ENCODE measurements at places on chromosomes 1 and 21. TPM values are rescaled to one million over a fixed set of nuclear protein-coding genes. Genes with fewer than 3 reads are reported as not detected.

GRCh38 chr21:37075214-37075770 lies 2.2 kb downstream of the TTC3 start:
- DNase-seq, result no peak
- peaks cover 14% of the 10 kb centered on the region for H3K4me1 ChIP-seq
- no peaks in the 10 kb centered on the region for H3K36me3 ChIP-seq
- H3K27ac ChIP-seq, result no peak overlapping the region
- H3K4me3 ChIP-seq, result no peak overlapping the region

Gene GADD45A
- total RNA-seq, result 85.6 TPM

Gene AMIGO1
- total RNA-seq, result 8.5 TPM

DNA sequence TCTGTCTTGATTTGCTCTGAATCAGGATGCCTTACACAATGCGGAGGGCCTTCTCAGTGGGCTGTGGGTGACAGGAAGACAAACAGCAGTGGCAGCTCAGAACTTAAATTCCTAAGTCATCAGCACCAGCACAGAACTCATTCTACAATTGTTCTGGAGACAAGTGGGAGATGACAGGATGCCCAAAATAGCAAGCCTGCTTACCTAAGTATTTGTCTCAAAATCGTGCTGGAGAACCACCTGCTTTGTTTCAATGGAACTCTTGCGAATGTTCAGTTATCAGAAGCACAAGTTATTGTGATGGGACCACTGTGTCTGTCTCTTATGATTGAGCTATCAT lies 76.1 kb downstream of the VCAM1 start:
- H3K36me3 ChIP-seq, result no peaks in the 10 kb centered on the region
- no peak overlapping the region for H3K4me3 ChIP-seq
- H3K27ac ChIP-seq, result no peak overlapping the region
- no peaks in the 10 kb centered on the region for H3K27me3 ChIP-seq
- DNase-seq, result no peak
- H3K4me1 ChIP-seq, result no peaks in the 10 kb centered on the region

Gene OR2M4
- total RNA-seq, result not detected

DNA sequence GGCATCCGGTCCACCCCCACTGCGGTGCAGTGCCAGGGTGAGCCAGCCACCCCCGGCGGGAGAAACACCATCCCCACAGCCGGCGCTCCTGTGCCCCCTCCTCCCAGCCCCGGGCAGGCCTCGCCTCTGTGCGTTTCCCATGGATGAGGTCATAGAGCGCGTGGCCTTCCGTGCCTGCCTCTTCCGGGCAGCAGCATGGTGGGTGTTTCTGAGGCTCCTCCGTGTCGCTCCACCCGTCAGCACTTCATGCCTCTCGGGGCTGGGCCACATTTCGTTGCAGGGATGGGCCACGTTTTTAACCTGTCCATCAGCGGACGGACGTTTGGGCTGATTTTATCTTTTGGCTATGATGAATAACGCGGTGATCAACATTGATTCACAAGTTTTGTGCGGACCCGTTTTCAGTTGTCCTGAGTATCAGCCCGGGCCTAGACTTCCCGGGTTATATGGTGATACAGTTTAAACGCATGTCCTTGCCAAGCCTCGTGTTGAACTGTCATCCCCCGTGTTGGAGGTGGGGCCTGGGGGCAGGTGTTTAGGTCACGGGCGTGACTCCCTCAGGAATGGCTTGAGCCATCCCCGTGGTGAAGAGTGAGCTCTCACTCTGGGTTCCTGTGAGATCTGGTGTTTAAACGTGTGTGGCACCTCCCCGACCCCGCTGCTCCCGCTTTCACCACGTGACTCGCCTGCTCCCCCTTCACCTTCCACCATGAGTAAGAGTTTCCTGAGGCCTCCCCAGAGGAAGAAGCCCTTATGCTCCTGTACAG lies 64.8 kb downstream of the SLX9 start:
- H3K4me3 ChIP-seq, result no peak overlapping the region
- H3K27me3 ChIP-seq, result no peaks in the 10 kb centered on the region
- H3K27ac ChIP-seq, result no peak overlapping the region

- H3K36me3 ChIP-seq, result no peaks in the 10 kb centered on the region
- no peak overlapping the region for H3K27ac ChIP-seq
Observed at GRCh38 chr21:28719723-28720122, 273.0 kb downstream of the LTN1 start.

GRCh38 chr1:231481289-231481688 lies 47.2 kb upstream of the TSNAX start:
- no peaks in the 10 kb centered on the region for H3K4me1 ChIP-seq
- H3K27me3 ChIP-seq, result no peaks in the 10 kb centered on the region
- no peak overlapping the region for H3K27ac ChIP-seq
- no peak for DNase-seq

Gene HES3
- total RNA-seq, result not detected

Gene LCA5L
- 4.3 TPM for total RNA-seq

Gene TRIM45
- total RNA-seq, result 4.8 TPM

DNA sequence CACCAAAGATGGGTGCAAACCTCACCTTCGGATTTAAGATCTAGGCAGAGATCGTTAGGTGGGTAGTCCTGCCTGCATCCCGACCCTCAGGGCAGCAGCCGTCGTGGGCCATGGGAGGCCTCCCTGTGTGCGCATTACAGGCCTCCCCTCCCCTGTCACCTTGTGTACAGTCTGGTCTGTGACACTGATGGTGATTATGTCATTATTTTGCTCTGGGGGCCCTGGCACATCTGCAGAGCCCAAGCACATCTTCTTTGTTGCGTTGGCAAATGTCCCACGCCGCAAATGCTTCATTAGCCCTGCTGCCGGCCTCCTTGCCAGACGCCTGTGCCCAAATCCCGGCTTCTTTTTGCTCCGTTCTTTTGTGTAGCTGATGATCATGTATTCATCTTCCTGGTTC lies 31.7 kb downstream of the PROX1 start:
- DNase-seq, result no peak
- no peak overlapping the region for H3K4me3 ChIP-seq
- H3K27ac ChIP-seq, result no peak overlapping the region
- no peaks in the 10 kb centered on the region for H3K36me3 ChIP-seq
- H3K4me1 ChIP-seq, result no peaks in the 10 kb centered on the region

Gene BEST4
- total RNA-seq, result 0.50 TPM

DNA sequence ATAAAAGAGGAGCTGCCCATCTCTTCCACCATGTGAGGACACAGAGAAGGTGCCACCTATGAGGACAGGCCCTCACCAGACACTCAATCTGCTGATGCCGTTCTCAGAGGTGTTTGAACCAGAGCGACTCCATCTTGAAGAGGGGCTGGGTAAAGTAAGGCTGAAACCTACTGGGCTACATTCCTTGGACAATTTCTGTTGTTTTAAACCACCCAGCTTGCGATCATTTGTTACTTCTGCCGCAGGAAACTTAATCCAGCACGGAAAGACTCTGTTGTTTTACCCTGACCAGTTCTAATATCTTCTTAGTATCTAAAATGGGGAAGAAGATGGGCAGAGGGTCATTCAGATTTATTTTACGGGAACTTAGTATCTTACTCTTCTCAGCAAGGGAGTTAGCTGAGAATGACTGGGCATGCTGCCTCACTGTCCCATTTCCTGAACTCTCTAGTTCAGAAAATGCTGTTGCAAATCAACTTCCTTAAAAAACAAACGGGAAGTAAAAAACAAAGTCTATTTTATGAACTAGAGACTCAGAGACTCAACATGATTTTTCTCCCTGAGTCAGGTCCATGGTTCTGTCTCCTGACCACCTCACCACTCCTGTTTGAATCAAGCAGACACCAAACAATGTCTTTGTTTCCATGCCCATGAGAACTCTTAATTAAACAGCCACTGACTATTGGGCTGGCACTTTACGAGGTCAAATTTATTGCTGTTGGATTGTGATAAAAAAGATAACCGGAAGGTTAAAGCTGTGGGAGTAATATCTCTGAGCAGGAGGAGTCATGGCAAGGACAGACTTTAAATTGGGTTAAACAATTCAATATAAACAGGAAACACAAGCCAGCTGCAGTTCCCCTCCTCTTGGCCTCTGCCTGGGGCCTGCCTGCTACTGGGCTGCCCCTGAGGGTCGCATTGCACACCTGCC lies 23.8 kb upstream of the IFNAR1 start:
- peak overlapping the region; percentile 55 for H3K27ac ChIP-seq
- H3K4me1 ChIP-seq, result peaks cover 7% of the 10 kb centered on the region
- no peaks in the 10 kb centered on the region for H3K27me3 ChIP-seq
- peak; percentile 71 for DNase-seq

GRCh38 chr21:41600116-41600515 lies 92.2 kb upstream of the TMPRSS2 start:
- no peaks in the 10 kb centered on the region for H3K36me3 ChIP-seq
- no peak overlapping the region for H3K27ac ChIP-seq
- no peaks in the 10 kb centered on the region for H3K27me3 ChIP-seq

Measured in kidney (tissue), 22 donors.